Activated CD4-positive, alpha-beta T cell treated with anti-CD3 and anti-CD28 coated beads, Interleukin-2, amount 50 U/mL, for 4 hours (primary cell): ENCODE measurements at places on chromosomes 7 and 10.

DNA sequence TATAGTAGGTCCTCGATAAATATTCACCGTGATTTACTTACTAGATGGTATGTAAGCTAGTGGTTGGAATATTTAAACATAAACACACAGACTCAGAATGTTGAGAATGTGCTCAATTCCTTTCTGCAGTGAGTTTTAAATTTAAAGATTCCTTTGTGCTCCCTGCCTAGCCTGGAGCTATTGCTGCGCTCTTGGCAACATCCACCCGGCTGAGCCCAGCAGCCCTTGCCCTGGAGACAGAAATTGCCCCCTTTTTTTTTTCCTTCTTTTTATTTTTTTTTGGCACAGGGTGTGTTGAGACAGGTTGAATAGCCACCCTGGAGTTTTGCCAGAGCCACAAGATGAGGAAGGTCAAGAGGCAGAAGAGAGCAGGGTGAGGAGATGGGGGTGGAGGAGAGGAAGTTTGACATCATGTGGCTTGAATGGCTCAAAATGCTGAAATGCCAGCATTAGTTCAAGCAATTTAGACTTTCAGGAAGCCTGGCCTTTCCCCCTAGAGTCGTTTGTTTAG is 180.8 kb downstream of the PRKCQ start:
- no peak for DNase-seq

DNA sequence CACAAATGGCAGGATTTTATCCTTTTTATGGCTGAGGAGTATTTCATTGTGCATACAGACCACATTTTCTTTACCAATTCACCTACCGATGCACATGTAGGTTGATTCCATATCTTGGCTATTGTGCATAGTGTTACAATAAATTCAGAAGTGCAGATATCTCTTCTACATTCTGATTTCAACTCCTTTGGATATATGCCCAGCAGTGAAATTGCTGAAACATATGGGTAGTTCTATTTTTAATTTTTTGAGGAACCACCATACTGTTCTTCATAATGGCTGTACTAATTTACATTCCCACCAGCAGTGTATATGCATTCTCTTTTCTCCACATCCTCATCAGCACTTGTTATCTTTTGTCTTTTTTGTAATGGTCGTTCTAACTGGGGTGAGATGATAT is 1290.3 kb downstream of the XPNPEP1 start:
- DNase-seq = no peak

GRCh38 chr7:12623885-12624498 is 53.5 kb downstream of the SCIN start:
- no peak for DNase-seq

DNA sequence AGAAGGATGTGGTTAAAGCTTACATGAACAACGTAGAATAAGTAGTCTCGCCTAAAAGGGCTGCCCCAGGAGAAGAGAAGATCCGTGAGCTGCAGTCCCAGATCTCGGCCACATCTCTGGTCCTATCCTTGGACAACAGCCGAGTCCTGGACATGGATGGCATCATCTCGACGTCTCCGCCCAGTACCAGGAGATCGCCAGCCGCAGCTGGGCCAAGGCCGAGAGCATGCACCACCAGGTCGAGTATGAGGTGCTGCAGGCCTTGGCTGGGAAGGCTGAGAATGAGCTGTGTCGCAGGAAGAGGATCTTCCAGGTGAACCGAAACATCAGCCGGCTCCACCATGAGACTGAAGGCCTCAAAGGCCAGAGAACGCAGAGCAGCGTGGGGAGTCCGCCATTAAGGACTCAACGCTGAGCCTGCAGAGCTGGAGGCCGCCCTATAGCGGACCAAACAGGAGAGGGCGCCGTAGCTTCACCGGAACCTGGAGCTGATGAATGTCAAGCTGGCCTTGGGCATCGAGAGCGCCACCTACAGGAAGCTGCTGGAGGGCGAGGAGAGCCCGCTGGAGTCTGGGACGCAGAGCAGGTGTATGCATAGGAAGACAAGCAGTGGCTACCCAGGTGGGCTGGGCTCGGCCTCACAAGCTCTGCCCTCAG is 22.2 kb downstream of the LIPK start:
- DNase-seq = no peak

DNA sequence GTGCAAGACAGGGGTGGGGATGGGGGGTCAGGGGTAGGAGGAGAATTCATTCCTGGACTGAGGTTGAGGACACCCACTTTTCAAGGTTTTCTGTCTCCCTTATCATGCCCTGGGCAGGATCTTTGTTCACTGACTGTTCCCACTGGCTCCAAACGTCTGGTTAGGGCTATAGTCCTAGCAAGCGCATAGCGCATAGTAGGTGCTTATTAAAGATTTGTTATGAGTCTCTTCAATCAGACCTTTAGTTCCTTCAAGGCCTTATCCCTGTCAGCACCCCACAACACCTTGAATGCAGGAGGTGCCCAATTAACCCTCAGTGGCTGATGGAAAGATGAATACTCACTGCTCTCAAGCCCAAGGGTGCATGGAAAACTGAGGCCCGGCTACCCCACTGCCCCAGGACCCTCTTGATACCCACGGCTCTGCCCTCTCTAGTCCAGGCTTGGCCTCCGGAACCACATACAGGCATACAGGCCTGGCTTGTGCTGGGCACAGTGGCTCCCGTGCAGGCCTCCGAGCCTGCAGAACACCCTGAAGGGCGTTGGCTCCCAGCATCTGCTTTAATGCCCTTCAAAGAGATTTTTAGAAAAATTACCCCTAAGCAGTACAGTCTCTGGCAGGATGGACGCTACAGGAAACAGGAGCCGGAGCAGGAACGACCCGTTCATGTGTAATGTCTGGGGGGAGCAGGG is 177.7 kb downstream of the SH3PXD2A start:
- no peak for DNase-seq

GRCh38 chr7:33745934-33746333 is 159.4 kb upstream of the BMPER start:
- no peak for DNase-seq

GRCh38 chr10:119640875-119641526 is 10.2 kb upstream of the BAG3 start:
- no peak for DNase-seq

DNA sequence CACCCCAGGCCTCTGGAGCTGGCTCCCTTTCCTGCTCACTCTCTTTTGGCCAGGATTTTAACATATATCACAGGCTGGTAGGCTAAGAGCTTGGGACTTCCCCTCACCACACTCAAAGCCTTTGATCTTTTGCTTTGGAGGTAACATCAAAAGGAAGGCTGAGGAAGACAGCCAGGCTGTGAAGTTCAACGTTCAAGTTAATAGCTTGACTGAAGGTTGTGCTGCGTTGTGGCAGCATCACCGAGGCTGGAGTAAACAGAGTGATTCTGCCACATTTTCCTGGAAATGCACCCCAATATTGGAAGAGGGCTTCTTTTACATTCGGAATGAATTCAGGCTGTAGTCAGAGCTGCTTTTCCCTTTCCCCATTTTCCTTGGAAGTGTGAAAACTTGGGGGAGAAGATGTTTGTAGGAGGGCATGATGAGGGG is 57.3 kb downstream of the TCF7L2 start:
- peak; percentile 13 for DNase-seq

- no peak for DNase-seq
Measured at GRCh38 chr7:131497454-131497853, 59.0 kb downstream of the PODXL start.

DNA sequence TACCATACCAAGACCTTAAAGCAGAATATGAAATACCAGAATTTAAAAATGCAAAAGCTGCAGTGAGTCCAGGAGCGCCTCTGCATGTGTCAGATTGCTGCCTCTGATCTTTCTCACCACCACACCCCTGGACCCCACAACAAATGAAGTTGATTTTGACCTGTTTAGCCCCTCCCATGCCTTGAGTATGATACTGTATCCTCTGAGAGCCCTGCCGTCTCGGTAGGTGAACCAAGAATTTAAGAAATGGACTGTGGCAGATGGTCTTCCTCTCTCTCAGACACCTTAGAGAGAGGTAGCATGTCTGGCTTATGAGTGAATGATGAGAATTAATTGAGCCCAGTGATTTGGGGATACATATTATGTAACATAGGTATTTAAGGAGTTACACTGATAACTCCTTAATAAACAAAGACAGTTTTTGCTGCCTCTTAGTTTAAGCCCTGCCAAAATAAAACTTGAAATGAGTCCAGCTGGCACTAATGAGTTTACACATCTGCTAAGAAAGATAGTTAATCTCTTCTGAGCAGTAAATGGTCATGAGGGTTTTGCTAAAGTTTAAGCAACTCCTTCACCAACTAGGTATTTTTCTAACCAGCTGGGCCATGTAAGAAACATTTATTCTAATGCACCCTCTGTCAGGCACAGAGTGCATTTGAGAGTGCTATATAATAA is 4.5 kb upstream of the TFPI2 start:
- DNase-seq = no peak

- no peak for DNase-seq
Measured at GRCh38 chr10:95508730-95509129, 52.4 kb downstream of the SORBS1 start.

DNA sequence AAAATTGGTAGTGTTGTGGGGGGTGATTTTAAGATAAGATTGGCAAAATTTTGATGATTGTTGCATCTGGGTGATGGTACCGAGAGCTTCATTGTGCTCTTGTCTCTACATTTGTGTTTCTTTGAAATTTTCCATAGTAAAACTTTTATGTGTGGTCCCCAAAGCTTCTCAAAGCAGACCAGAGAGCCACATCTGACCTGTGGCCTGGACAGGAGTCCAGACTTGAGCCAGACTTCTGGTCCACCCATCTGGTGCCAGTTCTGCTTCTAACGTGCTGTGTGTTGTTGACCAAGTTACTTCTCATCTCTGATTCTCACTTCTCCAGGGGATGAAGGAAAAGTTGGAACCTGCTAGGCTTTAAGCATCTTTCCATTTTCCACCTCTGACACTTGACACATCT is 120.1 kb downstream of the C10orf105 start:
- no peak for DNase-seq

- no peak for DNase-seq
Measured at GRCh38 chr10:22263106-22263505, 45.3 kb upstream of the EBLN1 start.
